Hindlimb muscle (tissue), 1 donor: ENCODE measurements at places on chromosomes 13 and 19.

- DNase-seq, result no peak
Observed at GRCh38 chr13:90187478-90188350, 1159.8 kb upstream of the MIR17HG start.

GRCh38 chr19:6412061-6412446, 12.6 kb downstream of the KHSRP start:
- no peak for DNase-seq

GRCh38 chr19:55278391-55279135, 1.3 kb downstream of the HSPBP1 start:
- no peak for DNase-seq

GRCh38 chr19:38228491-38229439, 4.7 kb upstream of the DPF1 start:
- DNase-seq, result no peak

GRCh38 chr13:80276371-80277289, 64.3 kb downstream of the SPRY2 start:
- no peak for DNase-seq

DNA sequence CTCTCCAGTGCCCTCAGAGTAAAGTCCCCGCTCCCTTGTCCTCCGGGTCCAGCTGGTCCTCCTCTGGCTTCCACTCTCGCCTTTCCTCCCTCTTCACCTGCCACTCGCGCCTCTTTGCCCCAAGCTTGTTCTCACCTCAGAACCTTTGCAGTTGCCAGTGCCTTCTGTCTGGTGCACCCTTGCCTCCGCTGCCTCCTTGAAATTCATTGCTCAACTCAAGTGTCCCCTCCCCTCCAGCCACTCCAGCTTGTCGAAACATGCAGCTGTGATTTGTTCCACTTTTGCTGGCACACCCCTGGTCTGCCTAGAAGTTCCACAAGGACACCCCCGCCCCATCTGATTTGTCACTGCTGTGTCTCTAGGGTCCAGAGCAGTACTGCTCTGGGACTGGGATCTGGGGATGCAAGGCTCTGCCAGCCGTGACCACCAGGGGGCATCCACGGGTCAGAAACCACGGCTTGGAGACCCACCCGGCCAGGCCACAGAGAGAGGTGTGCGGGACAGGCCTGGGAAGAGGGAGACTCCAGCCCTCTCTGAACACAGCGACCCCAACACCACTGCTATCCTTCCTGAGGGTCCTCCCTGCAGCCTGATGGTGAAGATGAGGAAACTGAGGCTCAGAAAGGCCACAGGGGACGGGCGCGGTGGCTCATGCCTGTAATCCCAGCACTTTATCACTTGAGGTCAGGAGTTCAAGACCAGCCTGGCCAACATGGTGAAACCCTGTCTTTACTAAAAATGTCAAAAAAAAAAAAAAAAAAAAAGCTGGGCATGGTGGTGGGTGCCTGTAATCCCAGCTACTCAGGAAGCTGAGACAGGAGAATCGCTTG, 49.9 kb downstream of the AP1M1 start:
- peak; percentile 82 for DNase-seq

- no peak for DNase-seq
Observed at GRCh38 chr19:12075538-12076139, 11.1 kb downstream of the ZNF844 start.

DNA sequence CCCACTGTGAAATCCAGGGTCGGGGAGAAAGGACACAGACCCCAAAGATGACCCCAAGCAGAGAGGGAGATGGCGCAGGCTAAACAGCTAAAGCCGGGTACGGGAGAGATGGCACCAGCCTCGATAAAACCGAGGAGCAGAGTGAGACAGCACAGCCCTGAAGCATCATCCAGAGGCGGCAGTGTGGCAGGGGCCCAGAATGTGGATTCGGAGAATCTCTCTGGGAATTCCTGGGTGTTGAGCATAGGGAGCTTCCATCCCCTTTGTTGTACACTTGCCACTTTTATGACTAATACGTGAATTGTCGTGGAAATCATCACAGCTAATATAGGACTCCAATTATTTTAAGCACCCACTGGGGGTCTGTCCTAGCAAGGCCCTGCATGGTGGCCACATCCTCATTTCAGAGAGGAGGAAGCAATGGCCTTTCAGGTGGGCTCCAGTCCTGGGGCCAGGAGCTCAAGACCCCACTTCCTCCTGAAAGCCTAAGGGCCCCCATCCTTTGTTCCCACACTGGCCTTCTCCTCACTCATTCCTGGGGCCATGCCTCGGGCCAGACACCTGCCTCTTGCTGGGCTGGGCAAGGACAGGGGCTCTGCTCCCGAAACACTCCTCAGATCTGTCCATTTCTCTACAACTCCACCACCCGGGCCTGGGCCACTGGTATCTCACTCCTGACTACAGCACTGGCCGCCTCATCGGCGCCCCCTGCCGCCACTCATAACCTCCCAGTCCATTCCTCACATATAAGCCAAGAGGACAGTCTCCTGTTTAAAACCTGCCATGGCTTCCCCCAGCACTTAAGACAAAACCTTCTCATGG, 29.3 kb upstream of the ATP1A3 start:
- DNase-seq, result no peak

DNA sequence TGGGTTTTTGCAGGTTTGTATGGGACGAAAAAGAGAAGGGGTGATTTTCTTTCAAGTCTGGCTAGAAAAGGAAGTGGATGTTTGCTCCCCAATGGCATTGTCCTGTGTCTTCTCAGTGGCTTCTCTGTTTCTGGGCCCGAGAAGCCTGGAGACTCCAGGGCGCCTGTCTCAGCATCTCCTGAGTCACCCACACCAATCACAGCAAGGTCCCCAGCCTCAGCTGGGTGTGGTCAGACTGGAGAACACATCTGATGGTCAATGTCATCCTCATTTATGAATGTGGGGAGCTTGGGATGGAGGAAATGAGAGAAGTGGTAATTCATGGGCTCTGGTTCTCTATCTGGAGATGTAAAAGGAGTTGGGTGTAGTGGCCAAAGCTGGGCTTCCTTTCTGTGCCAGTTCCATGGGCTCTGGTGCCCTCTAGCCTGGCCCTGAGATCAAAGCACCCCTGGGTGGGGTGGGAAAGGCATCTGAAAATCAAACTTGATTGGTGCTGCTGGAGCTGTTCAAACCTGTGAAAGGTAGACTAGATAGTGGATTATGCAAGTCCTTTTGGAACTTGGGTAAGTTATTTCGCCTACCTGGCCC, 13.4 kb downstream of the RASL11A start:
- no peak for DNase-seq

DNA sequence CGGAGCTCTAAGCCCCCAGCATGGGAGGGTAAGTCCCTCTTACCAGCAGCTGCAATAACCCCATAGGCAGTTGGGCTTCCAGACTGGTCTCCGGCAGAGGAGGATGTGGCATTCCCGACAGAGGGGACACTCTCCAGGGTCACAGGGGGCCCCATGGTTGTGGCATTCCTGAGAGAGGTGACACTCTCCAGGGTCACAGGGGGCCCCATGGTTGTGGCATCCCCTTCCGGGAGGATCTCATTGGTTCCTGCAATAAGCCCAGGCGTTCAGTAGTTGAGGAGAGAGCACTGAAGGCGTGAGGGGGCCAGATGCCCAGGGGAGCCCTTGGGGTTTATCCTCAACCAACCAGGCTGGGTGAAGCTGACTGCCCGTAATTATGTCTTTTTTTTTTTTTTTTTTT, 5.4 kb downstream of the CD320 start:
- no peak for DNase-seq

GRCh38 chr13:98445340-98446233, 131.3 kb downstream of the STK24 start:
- peak; percentile 60 for DNase-seq

DNA sequence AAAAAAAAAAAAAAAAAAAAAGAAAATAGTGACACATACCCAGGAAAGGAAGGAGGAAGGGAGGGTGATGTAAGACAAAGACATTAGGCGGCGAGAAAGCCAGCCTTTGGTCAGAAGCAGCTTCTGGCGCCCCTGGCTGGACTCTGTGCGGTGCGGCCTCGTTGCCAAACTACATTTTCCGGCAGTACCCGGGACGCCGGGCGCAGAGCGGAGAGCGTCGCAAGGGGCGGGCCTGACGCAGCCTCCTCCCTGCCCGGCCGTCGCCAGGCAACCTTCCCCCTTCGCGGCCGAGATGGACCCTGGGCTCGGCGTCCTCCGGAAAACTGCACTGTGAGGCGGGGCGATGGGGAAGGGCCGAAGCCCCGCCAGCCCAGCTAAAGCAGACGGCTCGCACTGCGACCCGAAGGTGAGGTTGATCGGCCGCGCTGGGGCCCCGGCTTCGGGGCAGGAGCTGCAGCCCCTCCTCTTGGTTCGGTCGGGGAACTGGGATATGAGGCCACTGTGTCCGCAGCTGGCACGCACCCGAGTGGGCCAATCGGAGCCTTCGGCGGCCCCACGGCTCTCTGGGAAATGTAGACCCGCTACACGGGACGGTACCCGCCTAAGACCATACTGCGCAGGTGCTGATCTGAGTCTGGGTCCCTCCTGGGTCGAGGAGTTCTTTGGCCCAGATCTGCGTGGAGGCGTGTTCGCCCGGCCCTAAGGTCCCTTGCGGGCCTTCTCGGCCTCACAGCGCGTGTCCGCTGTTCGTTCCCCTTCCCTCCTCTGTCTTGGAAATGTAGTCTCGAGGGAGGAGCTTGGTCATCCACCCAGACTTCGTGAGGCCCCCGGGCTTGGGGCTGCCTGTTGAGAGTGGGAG, 2.3 kb upstream of the MZF1 start:
- peak; percentile 96 for DNase-seq

GRCh38 chr13:111011899-111012298, 97.0 kb upstream of the ANKRD10 start:
- DNase-seq, result no peak

- DNase-seq, result no peak
Observed at GRCh38 chr13:40496035-40496810, 170.2 kb downstream of the FOXO1 start.

GRCh38 chr13:107721125-107721869, 494.0 kb downstream of the LIG4 start:
- DNase-seq, result no peak

DNA sequence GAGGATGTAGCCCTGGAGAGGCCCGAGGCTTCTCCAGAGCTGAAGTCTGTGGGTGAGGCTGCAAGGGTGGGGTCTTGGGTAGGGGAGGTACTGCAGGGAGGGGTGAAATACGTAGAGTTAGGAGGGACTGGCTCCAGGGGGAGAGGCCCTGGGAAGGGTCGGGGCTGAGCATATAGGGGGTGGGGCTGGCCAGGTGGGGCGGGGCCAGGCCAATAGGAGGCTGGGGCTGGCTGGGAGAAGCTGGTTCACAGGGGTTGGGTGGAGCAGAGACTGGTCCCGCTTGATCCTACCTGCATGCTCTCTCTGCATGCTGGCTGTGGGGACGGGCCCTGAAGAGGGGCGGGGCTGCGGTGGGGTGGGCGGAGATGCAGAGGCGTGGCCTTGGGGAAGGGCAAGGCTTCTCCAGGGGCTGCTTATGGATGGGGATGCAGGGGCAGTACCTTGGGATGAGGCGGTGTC, 51.9 kb downstream of the CELF5 start:
- DNase-seq, result no peak

DNA sequence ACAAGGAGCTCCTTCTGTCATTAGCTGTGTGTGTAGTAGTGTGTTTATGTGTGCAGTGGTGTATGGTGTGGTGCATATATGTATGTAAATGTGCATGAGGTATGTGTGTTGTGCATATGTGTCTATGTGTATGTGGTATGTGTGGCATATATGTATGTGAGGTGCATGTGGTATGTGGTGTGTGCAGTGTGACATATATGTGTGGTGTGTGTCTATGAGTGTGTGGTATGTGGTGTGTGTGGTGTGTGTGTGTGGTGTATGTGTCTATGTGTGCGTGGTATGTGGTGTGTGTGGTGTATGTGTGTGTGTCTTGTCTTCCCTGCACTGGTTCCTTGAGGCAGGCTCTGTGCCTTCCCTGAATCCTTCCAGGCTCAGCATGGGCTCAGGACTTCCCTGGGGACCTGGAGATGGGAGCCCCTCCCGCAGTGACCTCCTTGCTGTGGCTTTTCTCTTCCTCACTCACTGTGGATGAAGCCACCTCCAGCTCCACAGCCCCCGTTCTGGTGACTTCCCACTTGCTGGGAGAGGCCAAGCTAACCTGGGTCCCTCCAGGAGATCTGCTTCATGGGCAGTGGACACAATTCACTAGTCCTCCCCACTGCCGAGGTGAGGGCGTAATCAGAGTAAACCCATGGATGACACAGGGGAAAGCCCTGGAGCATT, 64.2 kb downstream of the CCDC70 start:
- DNase-seq, result no peak

DNA sequence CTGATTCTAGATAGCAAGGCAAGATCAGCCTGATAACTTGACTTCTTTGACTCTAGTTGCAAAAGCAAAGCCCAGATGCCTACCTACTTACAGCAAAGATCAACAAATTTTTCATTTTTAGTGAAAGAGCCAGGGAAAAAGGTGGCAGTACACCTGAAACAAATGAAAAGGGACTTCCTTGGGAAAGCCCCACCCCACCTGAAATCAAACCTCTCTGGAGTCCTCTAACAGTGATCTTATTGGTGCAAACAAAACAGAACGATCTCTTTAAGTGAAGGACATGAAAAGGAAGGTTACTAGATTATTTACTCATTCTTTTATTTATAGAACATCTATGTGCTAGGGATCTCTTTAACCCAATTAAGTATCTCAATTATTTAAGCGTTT, 507 bp upstream of the LCP1 start:
- no peak for DNase-seq

- peak; percentile 29 for DNase-seq
Observed at GRCh38 chr13:112032186-112032993, 34.6 kb upstream of the SOX1 start.

GRCh38 chr13:94708031-94708859, 4.1 kb downstream of the SOX21 start:
- DNase-seq, result no peak

DNA sequence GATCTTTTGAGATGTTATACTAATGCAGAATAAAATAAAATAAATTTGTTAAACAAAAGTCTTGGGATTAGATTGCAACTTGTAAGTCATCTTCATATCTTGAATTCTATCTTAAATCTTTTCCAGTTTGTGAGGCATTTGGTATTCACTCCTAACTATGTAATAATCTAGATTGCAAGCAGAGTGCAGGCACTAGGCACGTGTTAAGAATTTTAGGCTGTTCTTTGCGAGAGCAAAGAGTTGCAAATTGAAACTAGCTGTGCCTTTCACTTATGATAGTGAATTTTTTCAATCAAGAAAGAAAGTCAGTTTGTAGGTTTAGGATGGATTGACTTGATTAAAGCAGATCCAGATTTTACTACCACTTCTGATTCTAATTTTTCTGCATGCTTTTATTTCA, 264.1 kb upstream of the SPRY2 start:
- no peak for DNase-seq

DNA sequence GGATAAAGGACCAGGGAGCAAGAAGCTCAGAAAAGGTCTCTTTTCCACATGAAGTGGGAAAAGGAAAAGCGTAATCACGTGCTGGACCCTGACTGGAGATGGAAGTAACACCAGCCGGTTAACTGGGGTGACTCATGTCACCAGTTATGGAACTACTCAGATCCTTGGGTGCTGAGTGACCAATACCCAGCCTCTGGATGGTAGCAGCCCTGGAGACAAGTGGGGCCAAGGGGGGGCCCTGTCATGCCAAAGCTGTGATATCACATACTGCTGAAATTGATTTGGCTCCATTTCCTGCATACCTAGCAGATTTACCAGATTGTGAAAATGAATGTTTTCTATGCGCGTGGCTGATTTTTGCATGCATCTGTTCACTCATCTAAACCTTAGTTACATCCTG, 158.9 kb downstream of the ZIC5 start:
- no peak for DNase-seq

GRCh38 chr13:24214528-24214927, 54.0 kb downstream of the SPATA13 start:
- no peak for DNase-seq

GRCh38 chr13:51976423-51976822, 34.8 kb downstream of the ATP7B start:
- DNase-seq, result no peak
